ENCODE measurements at places on chromosomes 5 and 9. TPM values are rescaled to one million over a fixed set of nuclear protein-coding genes. Genes with fewer than 3 reads are reported as not detected.

GRCh38 chr5:179408611-179409010 lies 63.4 kb upstream of the ADAMTS2 start:
- no peak overlapping the region for H3K4me3 ChIP-seq
- H3K4me1 ChIP-seq: peaks cover 18% of the 10 kb centered on the region
- H3K27ac ChIP-seq: no peak overlapping the region
- no peaks in the 10 kb centered on the region for H3K27me3 ChIP-seq
- no peak for DNase-seq
- H3K36me3 ChIP-seq: no peaks in the 10 kb centered on the region

GRCh38 chr5:140044041-140044440 lies 942 bp upstream of the NRG2 start:
- H3K4me1 ChIP-seq: peaks cover 13% of the 10 kb centered on the region
- H3K36me3 ChIP-seq: no peaks in the 10 kb centered on the region
- DNase-seq: no peak
- H3K27me3 ChIP-seq: peaks cover 63% of the 10 kb centered on the region
- H3K27ac ChIP-seq: no peak overlapping the region

URM1 gene
- 55.7 TPM for polyA plus RNA-seq

DNA sequence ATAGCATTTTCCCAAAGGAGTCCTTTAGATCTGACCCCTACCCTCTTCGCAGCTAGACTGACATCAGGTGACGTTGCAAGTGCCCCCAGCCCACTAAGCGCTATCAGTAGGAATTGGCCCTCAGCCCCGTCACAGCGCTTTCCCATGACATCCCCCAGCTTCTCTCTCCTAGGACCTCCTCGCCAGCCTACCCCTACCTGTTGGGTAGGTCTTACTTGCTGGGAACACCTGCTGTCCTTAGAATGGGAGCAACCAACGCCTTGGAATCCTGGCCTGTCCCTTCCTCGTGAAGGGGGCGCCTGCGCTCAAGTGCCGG lies 584 bp upstream of the PIP5K1B start:
- peak overlapping the region; percentile 84 for H3K4me3 ChIP-seq
- H3K27me3 ChIP-seq: peaks cover 19% of the 10 kb centered on the region
- H3K27ac ChIP-seq: peak overlapping the region; percentile 93
- H3K36me3 ChIP-seq: no peaks in the 10 kb centered on the region
- peaks cover 4% of the 10 kb centered on the region for H3K4me1 ChIP-seq
- DNase-seq: no peak

RABL6 gene
- polyA plus RNA-seq: 103 TPM

DNA sequence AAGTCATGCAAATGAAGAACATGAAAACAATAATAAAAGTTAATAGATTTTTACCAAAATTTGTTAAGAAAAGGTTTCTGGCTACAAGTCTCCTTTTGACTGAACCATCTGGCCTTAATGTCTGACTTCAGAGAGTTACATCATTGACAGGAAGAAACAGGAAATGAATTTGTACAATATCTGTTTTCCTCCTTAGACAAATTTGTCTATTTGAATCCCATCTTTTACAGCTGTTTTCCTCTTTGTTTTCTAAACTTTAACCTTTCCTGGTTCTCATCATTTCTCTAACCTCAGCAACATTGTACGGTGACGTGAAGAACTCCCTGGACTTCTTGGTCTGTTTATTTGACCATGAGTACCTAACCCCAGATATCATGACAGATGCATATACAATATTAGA lies 567.5 kb upstream of the RIOK2 start:
- H3K27me3 ChIP-seq: no peaks in the 10 kb centered on the region
- no peak overlapping the region for H3K27ac ChIP-seq
- no peaks in the 10 kb centered on the region for H3K36me3 ChIP-seq
- no peak overlapping the region for H3K4me3 ChIP-seq
- H3K4me1 ChIP-seq: no peaks in the 10 kb centered on the region
- DNase-seq: no peak

- no peak overlapping the region for H3K4me3 ChIP-seq
- H3K4me1 ChIP-seq: peaks cover 19% of the 10 kb centered on the region
Measured at GRCh38 chr9:136516191-136516654, 29.6 kb downstream of the NOTCH1 start.

DNA sequence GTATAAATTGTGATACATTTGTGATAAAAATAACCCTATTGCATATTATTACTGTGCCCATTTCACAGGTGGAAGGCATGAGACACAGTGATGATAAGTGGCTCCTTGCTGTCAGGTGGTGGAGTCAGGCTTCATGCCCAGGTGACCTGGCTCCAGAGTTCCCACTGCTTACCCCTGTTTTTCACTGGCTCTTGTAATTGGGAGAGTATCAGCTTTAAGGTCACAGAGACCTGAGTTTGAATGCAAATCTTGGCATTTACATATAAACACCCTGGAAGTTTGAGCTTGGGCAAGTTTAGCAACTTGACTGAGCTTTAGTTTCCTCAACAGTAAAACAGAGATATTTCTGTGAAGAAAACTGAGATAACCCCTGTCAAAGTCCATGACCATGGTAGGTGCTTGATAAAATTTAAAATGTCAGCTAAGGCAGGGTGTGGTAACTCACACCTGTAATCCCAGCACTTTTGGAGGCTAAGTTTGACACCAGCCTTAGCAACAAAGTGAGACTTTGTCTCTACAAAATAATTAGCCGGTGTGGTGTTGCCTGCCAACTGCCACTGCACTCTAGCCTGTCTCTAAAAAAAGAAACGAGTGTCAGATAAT lies 29.2 kb downstream of the MAT2B start:
- no peaks in the 10 kb centered on the region for H3K27me3 ChIP-seq
- no peak overlapping the region for H3K27ac ChIP-seq
- no peak for DNase-seq
- no peaks in the 10 kb centered on the region for H3K36me3 ChIP-seq
- peaks cover 11% of the 10 kb centered on the region for H3K4me1 ChIP-seq

DNA sequence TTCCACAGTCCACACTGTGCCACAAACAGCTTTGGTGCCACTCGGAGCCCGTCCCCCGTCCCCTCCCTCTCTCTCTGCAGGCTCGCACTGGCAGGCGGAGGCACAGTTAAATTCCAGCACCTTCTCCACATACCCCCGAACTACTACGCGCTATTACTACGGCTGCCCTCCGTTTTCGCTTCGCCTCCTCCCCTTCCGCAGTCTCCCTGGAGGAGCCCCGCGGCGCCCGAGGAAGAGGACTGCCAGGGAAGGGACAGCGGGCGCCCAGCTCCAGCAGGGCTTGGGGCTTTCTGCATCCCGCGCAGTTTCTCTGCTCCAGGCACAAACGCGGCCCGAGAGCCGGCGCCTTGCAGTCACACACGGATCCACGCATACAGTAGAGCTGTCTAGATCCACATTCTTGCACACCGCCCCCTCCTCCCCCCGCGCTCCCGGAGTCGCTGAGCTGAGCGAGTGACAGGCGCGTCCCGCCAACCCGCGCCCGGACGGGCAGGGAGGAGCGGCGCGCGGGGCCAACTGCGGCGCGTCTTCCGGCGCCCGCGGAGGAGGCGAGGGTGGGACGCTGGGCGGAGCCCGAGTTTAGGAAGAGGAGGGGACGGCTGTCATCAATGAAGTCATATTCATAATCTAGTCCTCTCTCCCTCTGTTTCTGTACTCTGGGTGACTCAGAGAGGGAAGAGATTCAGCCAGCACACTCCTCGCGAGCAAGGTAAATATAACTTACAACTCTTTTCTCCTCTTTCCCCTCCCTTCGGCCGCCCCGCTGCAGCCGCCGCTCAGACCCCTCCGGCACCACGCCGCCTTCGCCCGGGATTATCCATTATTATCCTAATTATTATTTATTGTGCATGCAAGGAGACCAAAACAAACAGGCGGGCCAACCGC lies at the start of gene SMARCA2:
TSS of gene SMARCA2 (plus strand) at position 652 of the 885 bp plus-strand sequence. CDS start 13,676 bp downstream, outside the sequence.
- H3K4me3 ChIP-seq: peak within 1 kb of the TSS; percentile 89
- H3K4me1 ChIP-seq: peaks cover 22% of the 10 kb centered on the region
- peak; percentile 98 for DNase-seq
- no peaks in the 10 kb centered on the region for H3K27me3 ChIP-seq

DNA sequence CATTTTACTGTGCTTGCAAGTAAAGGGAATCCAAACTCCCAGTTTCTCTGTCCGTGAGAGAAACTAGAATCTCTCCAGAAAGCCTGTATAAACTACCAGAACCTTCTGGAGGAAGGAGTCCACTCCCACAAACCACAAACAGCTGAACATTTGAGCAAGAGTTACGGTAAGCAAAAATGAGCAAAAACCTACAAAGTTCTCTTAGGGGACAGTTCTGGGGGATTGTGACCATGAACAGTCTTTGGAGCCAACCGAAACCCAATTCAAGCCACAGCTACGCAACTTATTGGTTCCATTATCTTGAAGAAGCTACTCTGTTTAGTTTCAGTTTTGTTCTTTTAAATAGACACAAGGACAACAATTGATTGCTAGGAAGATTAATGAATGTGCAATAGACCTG lies 330.6 kb downstream of the ASTN2 start:
- H3K4me1 ChIP-seq: no peaks in the 10 kb centered on the region
- H3K4me3 ChIP-seq: no peak overlapping the region

GRCh38 chr5:160649304-160649703 lies 202.7 kb downstream of the ATP10B start:
- H3K4me3 ChIP-seq: no peak overlapping the region
- H3K27me3 ChIP-seq: no peaks in the 10 kb centered on the region
- H3K4me1 ChIP-seq: no peaks in the 10 kb centered on the region

PCDHA3 gene
- 0.12 TPM for polyA plus RNA-seq

DNA sequence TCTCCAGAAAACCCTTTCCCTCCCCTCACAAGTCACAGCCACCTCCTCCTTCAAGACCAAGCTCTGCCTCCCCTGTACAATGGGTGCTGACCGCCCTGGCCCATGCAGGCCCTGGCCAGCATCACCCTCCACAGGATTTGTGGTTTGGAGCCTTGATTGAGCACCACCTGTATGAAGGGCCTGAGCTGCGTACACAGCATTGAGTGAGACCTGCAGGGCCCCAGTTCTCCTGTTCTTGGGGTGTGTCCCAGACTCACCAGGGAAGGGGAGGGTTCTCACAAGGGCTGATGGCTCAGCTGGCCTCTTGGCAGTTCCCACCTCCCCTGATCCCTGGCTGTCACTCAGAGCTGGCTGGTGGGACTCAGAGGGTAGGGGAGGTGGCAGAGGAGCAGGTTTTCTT lies 63.7 kb upstream of the IER5L start:
- H3K36me3 ChIP-seq: no peaks in the 10 kb centered on the region
- no peak overlapping the region for H3K27ac ChIP-seq
- DNase-seq: no peak
- peaks cover 7% of the 10 kb centered on the region for H3K4me1 ChIP-seq
- H3K4me3 ChIP-seq: no peak overlapping the region

GRCh38 chr9:14926941-14927624 lies 16.9 kb upstream of the FREM1 start:
- no peak overlapping the region for H3K4me3 ChIP-seq
- H3K36me3 ChIP-seq: no peaks in the 10 kb centered on the region
- no peaks in the 10 kb centered on the region for H3K27me3 ChIP-seq
- H3K27ac ChIP-seq: no peak overlapping the region
- H3K4me1 ChIP-seq: no peaks in the 10 kb centered on the region
- no peak for DNase-seq

DNA sequence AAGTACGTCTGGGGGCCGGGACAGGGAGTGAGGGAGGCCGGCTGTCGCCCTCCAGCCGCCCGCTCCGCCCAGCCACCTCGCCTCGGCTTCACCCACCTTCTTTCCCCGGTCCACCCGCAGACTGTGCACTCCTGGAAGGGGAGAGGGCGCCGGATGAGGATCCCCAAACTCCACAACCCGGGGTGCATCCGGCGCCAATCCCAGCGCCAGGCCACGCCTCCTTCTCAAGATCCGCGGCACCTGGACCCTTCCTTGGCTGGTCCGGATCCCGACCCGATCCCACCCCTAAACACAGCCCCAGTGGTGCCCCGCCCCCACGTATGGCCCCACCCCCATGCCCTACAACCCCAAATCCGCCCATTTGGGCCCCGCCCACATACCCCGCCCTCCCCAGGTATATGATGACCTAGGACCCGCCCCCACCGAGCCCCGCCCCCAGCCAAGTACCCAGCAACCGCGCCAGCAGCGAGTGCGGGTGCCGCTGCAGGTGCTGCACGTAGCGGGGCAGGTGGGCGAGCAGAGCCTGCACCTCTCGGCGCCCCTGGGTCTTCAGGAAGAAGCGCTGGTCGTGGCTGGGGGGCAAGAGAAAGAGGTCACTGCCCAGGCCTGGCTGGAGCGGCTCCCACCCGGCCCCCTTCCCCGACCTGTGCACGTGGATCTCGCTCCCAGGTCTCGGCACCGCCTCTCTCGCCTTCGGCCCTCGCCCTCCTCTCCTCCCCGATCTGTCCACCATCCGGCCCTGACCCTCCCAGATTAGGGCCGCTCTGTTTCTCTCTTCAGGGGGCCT lies 3.2 kb downstream of the PIP5KL1 start:
- DNase-seq: peak; percentile 71
- peaks cover 44% of the 10 kb centered on the region for H3K27me3 ChIP-seq
- peaks cover 26% of the 10 kb centered on the region for H3K4me1 ChIP-seq
- peak overlapping the region; percentile 26 for H3K4me3 ChIP-seq
- no peak overlapping the region for H3K27ac ChIP-seq
- H3K36me3 ChIP-seq: no peaks in the 10 kb centered on the region
